ENCODE measurements at places on chromosomes 13 and 19. TPM values are rescaled to one million over a fixed set of nuclear protein-coding genes. Genes with fewer than 3 reads are reported as not detected.

Gene SPRY2
- 14.5 TPM for total RNA-seq

Gene CACNG6
- total RNA-seq: 0.89 TPM

Gene CEACAM20
- total RNA-seq: not detected

Gene CGB1
- 3.7 TPM for total RNA-seq

Gene STOML3
- not detected for total RNA-seq
